ENCODE measurements at places on chromosomes 13 and 19.
A peak's percentile ranks its signal among the peaks of the same experiment; 100 is the strongest.

- no peak for DNase-seq
Measured at GRCh38 chr19:41969772-41970458, 10.8 kb upstream of the RABAC1 start.

GRCh38 chr13:39688699-39689405, 33.4 kb downstream of the COG6 start:
- DNase-seq: no peak

DNA sequence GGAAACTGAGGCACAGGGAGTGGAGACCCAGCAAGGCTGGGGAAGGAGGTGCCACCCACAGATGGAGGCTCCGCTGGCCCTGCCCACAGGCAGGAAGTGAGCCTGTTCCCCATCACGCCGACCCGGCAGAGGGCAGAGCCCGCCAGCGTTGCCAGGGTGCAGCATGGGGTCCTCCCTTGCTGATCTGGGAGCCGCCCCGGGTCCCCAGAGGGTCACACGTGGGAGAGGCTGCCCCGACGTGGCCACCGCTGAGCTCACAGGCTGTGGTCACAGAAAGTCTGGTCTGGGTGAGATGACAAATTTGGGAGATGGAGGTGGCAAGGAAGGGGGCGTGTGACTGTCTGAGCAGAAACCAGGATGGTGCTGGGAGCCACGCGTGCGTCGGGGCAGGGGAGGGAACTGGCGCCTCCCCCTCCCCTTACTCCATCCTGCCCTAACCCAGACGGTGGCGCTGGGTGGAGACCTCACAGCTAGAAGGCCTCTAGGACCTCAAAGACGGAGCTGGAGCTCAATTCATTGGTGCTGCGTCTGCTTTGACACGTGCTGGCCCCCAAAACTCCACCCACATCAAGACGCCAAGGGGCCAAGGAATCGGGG, 7.7 kb downstream of the MEX3D start:
- DNase-seq: no peak

GRCh38 chr19:12647490-12648071, 19.0 kb downstream of the MAN2B1 start:
- peak; percentile 64 for DNase-seq

GRCh38 chr13:72384879-72385278, 342.6 kb downstream of the MZT1 start:
- DNase-seq: no peak

- DNase-seq: no peak
Measured at GRCh38 chr19:8214802-8215201, 5.6 kb downstream of the CERS4 start.

- DNase-seq: no peak
Measured at GRCh38 chr13:77696879-77697216, 639 bp upstream of the SLAIN1 start.

Measured in activated CD4-positive, CD25-positive, alpha-beta regulatory T cell treated with anti-CD3 and anti-CD28 coated beads, Interleukin-2, amount 50 U/mL, for 72 hours (primary cell).